ENCODE measurements at places on chromosomes 4 and X.

DNA sequence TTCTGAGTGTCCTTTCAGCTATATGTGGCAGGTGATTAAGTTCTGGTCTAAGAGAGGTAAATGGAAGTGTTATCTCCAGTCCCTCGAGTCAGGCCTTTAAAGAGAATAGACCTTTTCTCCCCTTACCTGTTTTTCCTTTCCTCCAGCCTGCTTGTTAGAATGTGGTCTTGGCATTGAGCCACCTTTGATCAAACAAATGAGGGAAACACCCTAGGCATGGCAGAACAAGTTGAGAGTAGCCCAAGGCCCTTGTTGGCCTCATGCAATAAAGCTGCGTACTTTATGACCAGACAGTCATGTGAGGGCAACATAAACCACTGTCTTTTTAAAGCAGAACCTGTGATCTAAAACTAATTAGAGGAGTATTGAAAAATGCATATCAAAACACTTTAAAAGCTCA is 13.2 kb upstream of the IL13RA2 start:
- DNase-seq = no peak

- DNase-seq = peak; percentile 27
Observed at GRCh38 chrX:71095555-71095980, at the start of gene FOXO4. Gene FOXO4, plus strand, starts transcription at chrX:71095851. Its CDS starts 678 bp downstream, at chrX:71096529.

- DNase-seq = peak; percentile 21
Observed at GRCh38 chr4:84379917-84380641, 119.0 kb downstream of the NKX6-1 start.

- no peak for DNase-seq
Observed at GRCh38 chr4:9969526-9970398, 51.5 kb downstream of the SLC2A9 start.

GRCh38 chr4:37835806-37836205 is 9.3 kb downstream of the PGM2 start:
- DNase-seq = no peak

- DNase-seq = no peak
Observed at GRCh38 chrX:36198575-36198974, 279.0 kb downstream of the CFAP47 start.

GRCh38 chr4:85543832-85544231 is 68.9 kb downstream of the ARHGAP24 start:
- peak; percentile 21 for DNase-seq

DNA sequence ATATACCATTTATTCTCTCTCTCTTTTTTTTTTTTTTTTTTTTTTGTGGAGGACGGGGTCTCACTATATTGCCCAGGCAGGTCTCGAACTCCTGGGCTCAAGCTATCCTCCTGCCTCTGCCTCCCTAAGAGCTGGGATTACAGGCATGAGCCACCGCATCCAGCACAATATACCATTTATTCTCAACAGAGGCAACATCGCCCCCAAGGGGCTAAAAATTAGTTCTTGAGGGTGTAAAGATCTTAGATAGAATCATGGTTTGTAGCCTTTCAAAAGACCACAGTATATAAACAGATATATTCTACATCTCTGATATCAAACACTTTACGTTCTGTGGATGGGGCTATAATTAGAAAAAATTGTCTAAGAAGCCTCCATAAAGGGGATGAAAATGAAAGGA is 39.8 kb upstream of the TCEAL2 start:
- no peak for DNase-seq

DNA sequence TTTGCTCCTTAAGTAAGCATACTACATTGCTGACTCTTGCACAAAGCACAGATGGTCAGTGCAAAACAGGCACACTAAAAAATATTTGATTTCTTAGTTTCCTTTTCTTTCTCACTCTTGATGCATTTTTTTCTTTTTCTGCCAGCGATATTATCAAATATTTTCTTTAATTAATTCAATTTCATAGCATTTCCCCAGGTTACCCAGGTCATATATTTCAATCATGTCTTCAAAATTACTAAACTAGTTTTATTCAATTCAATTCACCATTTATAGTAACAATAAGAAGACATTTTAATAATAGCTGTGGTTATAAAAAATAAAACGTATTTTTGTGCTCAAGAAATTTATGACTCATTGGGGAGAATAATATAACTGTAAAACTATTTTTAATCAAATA is 421.2 kb downstream of the GASK1B start:
- DNase-seq = no peak

- DNase-seq = no peak
Observed at GRCh38 chr4:10589321-10589720, 95.2 kb downstream of the CLNK start.

DNA sequence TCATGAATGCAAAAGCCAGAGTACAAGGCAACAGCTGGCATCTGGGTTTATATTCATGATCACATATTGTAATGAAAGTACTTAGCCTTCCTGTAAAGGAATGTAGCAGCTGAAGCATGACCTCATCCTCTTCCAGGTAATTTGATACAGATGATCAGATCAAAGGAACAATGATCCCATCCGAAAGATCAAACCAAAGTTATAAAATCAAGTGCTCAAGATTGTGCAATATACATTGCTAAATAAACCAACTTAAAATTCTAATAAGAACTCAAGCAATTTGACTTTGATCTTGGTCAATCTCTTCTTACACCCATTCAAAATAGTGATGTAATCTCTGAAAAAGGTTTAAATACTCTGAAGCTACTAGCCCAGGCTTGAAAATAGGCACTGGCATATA is 113.1 kb upstream of the INPP4B start:
- no peak for DNase-seq

DNA sequence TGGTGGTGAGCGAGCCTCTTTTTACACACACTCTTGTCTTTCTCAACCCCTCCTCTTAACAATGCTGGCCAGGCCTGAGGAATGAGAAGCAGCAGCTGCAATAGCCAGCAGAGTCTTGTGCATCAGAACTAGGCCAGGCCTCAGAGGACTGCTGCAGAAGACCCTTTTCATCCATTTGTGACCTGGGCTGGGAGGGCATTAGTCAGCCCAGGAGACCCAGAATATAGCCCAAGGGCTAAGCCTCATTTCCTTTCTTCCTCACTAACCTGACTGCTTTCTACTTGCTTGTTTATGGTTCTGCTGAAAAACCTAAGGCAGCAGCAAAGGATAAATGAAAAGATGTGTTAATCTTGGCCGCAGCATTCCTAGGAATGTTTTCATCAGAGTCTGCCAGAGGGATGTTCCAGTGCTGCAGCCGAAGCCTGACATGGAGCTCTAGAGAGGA is 254.7 kb upstream of the AR start:
- DNase-seq = no peak

- no peak for DNase-seq
Observed at GRCh38 chr4:51845711-51846110, 2.8 kb downstream of the DCUN1D4 start.

GRCh38 chr4:60655356-60655755 is 544.8 kb upstream of the ADGRL3 start:
- no peak for DNase-seq

DNA sequence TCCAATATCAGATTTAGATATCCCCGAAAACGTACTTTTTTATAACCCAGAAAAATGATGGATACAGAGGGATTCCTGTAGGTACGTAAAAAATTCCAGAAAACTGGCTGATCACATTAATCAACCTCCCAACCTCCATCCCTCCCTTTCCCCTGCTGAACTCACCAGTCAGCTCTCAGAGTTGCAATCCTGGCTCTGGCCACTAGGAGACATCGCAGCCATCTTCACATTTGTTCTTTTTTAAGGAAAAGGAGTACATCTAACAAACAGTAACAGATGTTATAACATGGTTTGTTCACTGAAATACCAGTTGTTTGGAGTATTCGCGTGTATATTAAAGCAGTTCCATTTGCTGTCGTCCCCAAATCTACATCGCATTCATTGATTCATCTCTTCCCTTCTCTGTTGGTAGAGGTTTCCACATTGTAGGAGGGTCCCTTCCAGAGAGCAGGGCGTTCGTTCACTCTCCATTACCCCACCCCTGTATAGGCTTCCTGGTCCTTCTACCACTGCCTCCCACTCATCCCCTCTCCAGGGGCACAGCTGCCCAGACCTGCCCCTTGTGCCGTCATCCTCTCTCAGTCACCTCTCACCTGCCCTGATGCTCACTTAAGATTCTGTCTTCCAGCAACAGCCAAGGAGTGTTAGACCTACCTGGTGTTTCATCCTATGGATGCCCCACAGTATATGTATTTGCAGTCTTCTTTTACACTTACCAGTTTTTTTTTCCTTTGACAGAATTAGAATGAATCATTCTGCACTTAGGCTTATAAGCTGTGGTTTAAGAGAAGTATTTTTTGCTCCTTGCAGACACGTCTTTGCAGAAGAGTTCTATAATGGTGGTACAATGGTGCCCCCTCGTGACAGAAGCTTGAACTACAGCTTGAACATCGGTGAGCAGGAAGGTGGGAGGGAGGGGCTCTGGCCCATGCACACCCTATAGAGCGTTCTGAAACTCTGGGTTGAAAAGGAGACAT is 36.8 kb upstream of the RAB40AL start:
- DNase-seq = peak; percentile 45

GRCh38 chrX:31847773-31848172 is 775.9 kb upstream of the FTHL17 start:
- no peak for DNase-seq

DNA sequence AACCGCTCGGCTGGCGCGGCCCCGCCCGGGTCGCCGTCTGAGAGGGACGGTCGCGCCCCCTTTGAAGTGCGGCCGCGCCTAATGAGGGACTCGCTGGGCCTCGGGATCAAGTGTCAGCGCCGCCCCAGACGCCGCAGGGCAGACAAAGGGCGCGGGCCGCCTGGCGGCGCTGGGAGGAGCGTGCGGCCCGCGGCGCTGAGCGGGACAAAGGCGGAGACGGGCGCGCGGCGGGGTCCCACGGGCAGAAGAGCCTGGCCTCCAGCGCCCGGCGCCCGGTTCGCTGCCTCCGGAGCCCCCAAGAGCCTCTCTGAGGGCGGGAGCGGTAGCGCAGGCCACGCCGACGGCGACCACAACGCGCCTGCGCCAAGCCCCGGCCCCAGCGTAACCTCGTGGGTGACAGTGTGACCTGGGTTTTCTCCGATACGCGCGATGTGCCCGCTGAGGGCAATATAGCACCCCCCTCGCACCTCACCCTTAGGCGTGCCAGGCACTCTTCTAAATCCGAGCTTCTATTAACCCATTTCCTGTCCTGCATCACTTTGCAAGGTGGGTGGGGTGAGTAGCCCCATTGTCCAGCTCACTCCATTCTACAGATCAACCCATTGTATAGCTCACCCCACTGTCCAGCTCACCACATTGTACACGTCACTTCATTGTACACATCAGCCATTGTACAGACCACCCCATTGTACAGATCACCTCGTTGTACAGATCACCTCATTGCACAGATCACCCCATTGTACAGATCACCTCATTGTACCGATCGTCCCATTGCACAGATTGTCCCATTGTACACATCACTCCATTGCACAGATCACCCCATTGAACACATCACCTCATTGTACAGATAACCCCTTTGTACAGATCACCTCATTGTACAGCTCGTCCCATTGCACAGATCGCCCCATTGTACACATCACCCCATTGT is 33.7 kb upstream of the STX18 start:
- no peak for DNase-seq

DNA sequence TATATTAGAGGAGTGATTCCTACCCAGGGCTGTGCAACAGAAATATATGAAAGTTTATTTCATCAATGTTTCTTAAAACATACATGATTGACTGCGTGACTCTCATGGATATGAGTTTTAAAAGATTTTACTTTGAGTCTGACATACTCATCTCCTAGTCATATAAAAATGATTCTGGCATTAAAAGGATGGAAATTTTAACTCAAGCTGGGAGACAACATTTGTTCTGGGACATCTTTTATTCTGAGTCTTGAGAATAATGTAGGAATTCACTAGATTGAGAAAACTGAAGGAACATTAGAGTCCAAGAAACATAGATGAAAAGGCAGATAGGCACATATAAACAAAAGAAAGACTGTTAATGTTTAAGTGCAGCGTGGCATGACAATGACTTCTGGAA is 649.6 kb downstream of the SPRY1 start:
- no peak for DNase-seq

DNA sequence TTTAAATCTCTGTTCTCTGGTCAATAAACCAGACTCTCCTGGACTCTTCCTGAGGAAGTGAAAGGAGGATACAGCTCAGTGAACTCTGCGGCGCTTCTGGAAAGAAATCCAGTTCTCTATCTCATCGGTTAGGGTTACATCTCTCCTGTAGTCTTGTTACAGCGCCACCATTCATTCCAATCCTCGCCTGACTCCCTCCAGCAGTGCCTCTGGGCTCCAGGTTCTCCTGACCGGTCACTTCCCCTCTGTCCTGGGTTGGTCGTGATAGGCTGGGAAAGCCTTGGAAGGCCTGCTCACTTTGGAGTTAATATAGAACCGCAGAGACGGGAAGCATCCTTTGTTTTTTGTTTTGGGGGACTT is 97.0 kb upstream of the STOX2 start:
- DNase-seq = no peak

Measured in AG09309 (cell line).